PC-9 (cell line): ENCODE measurements at places on chromosomes 2 and 18. TPM values are rescaled to one million over a fixed set of nuclear protein-coding genes. Genes with fewer than 3 reads are reported as not detected.

The SULT1C2 gene
- 2.1 and 3.0 TPM in 2 replicates for total RNA-seq

The GBX2 gene
- total RNA-seq = not detected in 2 replicates

The NT5DC4 gene
- 6.1 and 6.5 TPM in 2 replicates for total RNA-seq

The TDRD15 gene
- total RNA-seq = 1.9 and 2.9 TPM in 2 replicates

The FBXO15 gene
- total RNA-seq = 2.2 and 3.9 TPM in 2 replicates

The EVA1A gene
- 10.8 and 18.2 TPM in 2 replicates for total RNA-seq

The STEAP3 gene
- total RNA-seq = 23.0 and 26.3 TPM in 2 replicates

The LINC00305 gene
- total RNA-seq = not detected in 2 replicates

The TOGARAM2 gene
- total RNA-seq = 0.44 and 0.45 TPM in 2 replicates

The ZFAND2B gene
- total RNA-seq = 24.6 and 39.4 TPM in 2 replicates

The GKN2 gene
- not detected in 2 replicates for total RNA-seq

The OR6B3 gene
- total RNA-seq = not detected in 2 replicates

The IL37 gene
- total RNA-seq = 1.0 and 1.7 TPM in 2 replicates

The MFSD2B gene
- 0.78 and 1.1 TPM in 2 replicates for total RNA-seq

The CACNB4 gene
- total RNA-seq = 0.73 and 0.98 TPM in 2 replicates

The NGEF gene
- total RNA-seq = 52.2 and 55.3 TPM in 2 replicates

The DOCK10 gene
- total RNA-seq = 28.9 and 33.6 TPM in 2 replicates

The OTOF gene
- total RNA-seq = not detected in 2 replicates

The STAT4 gene
- 0.23 and 0.70 TPM in 2 replicates for total RNA-seq

The SH3RF3 gene
- total RNA-seq = 4.9 and 6.1 TPM in 2 replicates

The TCF7L1 gene
- total RNA-seq = 2.3 and 2.8 TPM in 2 replicates

The FAM161A gene
- 8.4 and 12.2 TPM in 2 replicates for total RNA-seq

The GDF7 gene
- total RNA-seq = 0.04 TPM in 1 of 2 replicates, not detected in the other

The ZC3H6 gene
- 9.1 and 10.0 TPM in 2 replicates for total RNA-seq

The ANKRD23 gene
- total RNA-seq = 6.0 and 8.9 TPM in 2 replicates

The AMER3 gene
- not detected in 2 replicates for total RNA-seq

The FOSL2 gene
- 46.0 and 60.0 TPM in 2 replicates for total RNA-seq

The BCL2L11 gene
- 12.4 and 17.0 TPM in 2 replicates for total RNA-seq

The CKAP2L gene
- 17.7 and 28.7 TPM in 2 replicates for total RNA-seq

The GRHL1 gene
- 8.6 and 10.6 TPM in 2 replicates for total RNA-seq
